ENCODE measurements at places on chromosomes 5 and 9.

DNA sequence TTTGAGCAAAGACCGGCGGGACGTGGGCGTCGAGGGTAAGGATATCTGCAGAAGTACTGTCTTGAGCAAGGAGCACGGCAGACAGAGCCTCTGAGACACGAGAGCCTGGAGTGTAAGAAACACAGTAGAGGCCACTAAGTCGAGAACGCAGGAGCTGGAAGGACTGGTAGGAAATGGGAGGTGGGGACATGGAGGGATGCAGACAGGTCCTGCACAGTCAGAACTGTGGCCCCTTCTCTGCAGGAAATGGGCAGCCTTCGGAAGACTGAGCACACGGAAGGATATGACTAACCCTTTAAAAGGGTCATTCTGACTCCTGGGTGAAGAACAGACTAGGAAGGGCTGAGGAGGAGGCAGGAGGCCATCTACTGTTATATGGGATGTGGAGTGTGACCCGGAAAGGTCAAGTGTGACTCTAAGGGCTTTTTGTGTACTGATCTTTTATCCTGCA lies 1.4 kb upstream of the CAMSAP1 start:
- no peak for DNase-seq

- DNase-seq, result no peak
Measured at GRCh38 chr9:110214090-110214489, 6.1 kb upstream of the C9orf152 start.

DNA sequence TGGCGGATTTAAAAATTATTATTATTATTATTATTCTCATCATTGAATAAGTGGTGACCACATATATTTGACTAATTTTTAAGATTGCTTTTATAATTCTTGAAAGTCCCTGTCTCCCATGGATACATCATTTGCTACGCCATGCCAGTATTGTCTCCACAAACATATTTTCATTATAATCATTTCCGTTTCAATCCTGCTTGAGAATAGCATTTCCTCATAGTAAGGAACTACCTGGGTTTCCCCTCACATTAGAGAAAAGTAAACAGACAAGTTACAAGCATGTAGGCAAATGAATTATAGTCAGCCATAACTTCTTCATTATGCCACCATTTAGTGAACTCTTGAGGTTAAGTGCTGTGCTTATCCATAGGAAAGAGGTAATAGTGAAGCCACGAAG lies 276.6 kb downstream of the NFIB start:
- no peak for DNase-seq

- DNase-seq, result peak; percentile 41
Measured at GRCh38 chr5:158725297-158725851, 374.3 kb downstream of the EBF1 start.

DNA sequence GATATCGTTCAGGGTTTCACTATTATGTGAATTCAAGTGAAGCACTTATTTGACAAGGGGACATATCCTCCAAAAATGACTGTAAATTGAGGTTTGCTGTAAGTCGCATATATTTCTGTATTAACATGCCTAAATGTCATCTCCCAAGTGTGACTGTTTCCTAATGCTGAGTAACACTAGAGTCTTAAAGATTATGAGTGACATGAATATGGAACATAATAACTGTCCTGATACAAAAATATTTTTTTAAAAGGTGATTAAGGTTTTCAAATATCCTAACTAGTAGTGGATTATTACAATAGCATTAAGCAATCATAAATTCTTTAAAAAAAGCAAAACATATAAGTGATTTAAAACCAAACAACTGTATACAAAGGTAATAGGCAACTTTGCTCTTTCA lies 3.6 kb downstream of the NFIB start:
- no peak for DNase-seq

DNA sequence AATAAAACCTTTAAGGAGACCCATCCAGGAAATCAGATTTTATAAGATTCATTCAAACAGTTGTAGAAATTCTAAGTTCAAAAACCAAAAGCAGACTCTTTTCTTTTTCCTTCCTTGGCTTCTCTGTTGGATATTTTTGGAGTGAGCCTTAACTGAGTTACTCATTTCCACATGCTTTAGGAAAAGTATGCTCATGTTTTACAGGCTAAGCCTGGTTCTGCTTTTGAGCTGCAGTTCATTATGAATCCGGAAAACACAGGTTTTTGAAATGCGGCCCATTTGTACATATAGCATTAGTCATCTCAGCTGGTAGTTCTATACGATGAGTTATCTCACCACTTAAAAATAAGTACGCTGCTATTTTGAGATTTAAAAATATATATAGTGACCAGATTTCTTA lies 156.6 kb upstream of the DMRT1 start:
- no peak for DNase-seq
